Tibial artery (tissue), 4 donors: ENCODE measurements at places on chromosomes 16 and 17.

- DNase-seq = no peak
Observed at GRCh38 chr16:84080378-84080777, 36.4 kb downstream of the MBTPS1 start.

GRCh38 chr16:78177987-78178386 lies 78.5 kb downstream of the WWOX start:
- DNase-seq = no peak

GRCh38 chr17:29677824-29678223 lies 55.1 kb upstream of the CORO6 start:
- DNase-seq = no peak

DNA sequence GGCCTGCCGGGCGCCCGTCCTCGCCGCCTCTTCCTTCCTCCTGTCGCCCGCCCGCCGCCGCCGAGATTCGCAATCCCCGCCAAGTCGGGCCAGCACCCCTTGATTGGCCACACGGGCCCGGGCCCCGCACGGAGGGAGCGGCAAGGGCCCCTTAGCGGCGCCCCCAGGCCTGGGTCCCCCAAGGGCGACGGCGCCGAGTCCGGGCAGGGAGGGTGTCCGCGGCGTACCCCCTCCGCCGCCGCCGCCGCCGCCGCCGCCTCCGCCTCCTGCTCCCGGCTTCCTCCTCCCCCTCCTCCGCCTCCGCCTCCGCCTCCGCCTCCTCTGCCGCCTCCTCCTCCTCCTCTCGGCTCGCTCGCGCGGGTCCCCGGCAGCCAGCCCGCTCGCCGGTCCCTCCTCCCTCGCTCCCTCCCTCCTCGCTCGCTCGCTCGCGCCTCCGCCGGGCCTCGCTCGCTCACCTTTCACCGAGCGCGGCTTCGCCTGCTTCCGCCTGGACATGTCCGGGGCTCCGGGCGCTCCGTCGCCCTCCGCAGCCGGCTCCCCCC lies 561 bp downstream of the ZNF423 start:
- peak; percentile 95 for DNase-seq

- DNase-seq = no peak
Observed at GRCh38 chr16:69839798-69840409, 77.8 kb downstream of the WWP2 start.

DNA sequence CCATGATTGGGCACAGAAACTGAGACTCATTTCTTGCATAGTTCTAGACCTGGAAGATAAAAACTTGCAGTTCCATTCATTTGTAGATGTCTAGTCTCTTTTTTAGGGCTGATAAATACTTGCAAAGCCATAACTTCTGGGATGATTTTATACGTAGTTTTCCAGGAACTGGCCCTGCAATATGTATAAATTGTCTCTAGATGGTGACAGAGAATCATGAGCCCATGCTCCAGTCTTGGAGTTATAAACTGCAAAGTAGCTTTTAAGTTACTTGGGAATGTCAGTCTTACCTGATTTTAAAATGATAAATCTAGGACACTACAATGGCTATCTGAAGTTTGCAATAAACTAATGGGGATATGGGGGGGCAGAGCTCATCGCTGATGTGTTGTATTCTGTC lies 3.0 kb upstream of the ADAMTS18 start:
- DNase-seq = no peak

- DNase-seq = no peak
Observed at GRCh38 chr16:19366391-19366790, 51.3 kb upstream of the TMC5 start.

- peak; percentile 63 for DNase-seq
Observed at GRCh38 chr17:74957935-74958740, 14.4 kb downstream of the HID1 start.

DNA sequence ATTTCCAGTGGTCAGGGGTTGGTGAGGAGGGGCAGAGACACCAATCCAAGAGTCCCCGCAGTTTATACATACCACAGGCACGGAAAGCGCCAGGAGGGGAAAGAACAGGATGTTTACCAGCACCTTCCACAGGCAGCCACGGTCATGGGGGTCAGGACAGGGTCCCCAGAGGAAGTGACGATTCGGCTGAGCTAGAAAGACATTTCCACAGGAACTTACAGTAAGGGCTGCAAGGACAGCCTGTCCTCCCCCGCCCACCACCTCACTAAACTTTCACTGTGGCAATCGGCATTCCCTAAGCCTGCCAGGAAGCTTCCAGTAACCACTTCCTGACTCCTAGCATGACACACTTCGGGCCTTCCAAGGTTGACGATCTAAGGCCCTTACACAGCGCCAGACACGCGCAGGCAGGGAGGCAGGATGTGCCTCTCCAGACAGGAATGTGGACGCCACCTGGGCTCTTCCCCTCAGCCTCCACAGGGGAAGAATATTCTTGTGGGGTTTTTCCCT lies 1.2 kb upstream of the MT2A start:
- peak; percentile 92 for DNase-seq

GRCh38 chr17:32528825-32529224 lies 42.0 kb downstream of the CDK5R1 start:
- DNase-seq = no peak

GRCh38 chr17:49926886-49927285 lies 42.1 kb upstream of the DLX4 start:
- DNase-seq = peak; percentile 55

DNA sequence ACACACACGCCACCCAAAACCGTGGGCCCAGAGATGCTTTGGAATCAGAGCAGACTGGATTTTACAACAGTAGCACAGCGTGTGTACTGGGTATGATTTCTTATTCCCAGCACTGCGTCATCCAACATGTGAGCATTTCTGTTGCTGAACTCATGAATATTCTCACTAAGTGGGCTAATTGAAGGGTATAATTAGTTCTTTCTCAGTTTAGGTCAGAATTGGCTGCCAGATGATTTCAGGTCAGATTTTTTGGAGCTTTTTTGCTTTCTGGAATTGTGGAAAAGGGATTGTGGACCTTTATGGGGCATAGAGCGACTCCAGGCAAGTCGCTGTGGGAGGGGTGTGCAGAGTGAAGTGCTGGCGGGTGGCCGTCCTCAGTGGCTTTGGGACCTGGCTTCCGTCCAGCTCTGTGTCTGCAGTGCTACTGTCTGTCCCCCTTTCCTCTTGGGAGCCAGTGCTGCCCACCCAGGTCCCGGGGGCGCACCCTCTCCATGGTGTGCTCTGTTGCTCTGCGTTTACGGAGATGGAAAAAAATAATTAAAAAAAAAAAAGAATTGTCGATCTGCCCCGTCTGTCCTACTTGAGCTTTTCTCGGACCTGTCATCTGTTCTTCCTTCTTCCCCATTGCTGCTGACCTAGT lies 25.0 kb downstream of the FOXK2 start:
- DNase-seq = peak; percentile 81

DNA sequence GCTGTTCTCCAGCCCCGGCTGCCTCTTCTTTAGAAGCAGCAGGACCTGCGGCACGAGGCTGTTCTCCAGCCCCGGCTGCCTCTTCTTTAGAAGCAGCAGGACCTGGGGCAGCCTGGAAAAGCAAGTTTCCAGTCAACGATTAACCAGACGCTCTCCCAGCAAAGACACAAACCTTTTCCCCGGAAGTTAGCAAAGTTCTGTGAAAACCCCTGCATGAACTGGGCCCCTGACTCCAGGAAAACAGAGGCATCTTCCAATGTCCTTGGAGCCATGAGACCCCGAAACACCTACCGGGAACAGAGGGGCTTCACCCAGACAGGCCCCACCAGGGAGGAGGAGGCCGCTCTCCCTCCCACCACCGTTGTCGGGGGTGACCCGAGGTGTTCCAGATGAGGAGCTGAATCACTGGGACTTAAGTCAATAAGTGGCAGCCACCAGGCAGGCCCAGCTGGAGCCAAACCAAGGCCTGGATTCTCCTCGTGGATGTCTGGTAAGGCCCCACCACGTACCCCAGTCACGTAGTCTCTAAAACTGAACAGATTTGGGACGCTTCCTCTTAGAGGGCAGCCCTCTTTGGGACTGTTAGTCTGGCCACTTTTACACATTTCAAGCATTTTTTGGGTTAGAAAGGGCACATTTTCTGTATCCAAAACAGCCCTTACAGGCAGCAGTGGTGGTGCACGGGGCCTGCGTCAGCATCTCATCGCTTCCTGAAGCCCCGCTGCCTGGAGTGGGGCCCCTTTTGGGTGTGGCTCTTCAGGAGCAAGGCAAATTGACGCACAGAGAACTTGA lies at the start of gene RPH3AL:
Gene RPH3AL, minus strand, starts transcription at position 387 of the 792 bp plus-strand sequence. CDS start 25,264 bp downstream, outside the sequence.
- peak; percentile 39 for DNase-seq

- peak; percentile 76 for DNase-seq
Observed at GRCh38 chr17:43907425-43907981, at the start of gene MPP2. MPP2 (minus strand) TSS chr17:43907536; CDS start chr17:43904460, 3,076 bp downstream.

- no peak for DNase-seq
Observed at GRCh38 chr17:47701608-47702007, 7.6 kb downstream of the TBKBP1 start.

GRCh38 chr16:29910819-29911675 lies 10.8 kb downstream of the ASPHD1 start:
- no peak for DNase-seq

GRCh38 chr17:2380950-2381649 lies 19.8 kb downstream of the MNT start:
- no peak for DNase-seq

DNA sequence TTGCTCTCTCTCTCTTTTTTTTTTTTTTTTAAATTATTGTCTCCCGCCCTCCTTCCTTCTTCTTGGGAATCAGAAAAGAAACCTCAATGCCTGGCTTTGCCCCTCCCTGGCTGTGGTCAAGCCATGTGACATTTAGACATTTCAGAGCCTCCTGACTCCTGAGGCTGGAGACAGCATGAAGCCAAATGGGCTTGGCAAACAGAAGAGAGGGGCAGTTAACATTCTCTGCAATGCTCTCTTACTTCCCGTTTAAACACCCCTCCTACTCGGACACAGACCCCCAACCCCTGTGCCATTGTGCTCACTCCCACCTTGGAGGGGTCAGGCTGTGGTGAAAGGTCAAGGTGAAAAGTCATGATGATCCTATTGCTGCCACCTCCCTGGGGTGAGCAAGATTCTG lies 14.7 kb upstream of the MEOX1 start:
- DNase-seq = peak; percentile 34

- DNase-seq = peak; percentile 86
Observed at GRCh38 chr16:70594569-70594968, 51.8 kb upstream of the IL34 start.

DNA sequence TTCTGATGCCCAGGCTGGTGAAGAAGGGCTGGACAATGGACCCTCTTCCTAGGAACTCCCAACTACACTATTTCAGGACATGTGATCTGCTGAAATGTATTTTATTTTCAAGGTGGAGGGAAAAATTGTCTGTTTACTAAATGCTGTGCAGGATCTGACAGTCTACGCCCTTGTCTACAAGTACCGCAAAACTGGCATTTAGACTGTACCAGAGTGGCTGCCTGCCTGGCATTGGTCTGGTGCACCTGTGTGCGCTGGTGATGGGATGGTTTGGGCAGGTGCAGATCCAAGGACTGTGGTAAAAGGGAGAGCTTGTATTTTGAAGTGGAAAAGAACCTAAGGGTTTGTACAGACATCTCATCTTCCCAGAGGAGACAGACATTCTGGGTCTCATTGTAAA lies 79.7 kb downstream of the AIPL1 start:
- DNase-seq = no peak

DNA sequence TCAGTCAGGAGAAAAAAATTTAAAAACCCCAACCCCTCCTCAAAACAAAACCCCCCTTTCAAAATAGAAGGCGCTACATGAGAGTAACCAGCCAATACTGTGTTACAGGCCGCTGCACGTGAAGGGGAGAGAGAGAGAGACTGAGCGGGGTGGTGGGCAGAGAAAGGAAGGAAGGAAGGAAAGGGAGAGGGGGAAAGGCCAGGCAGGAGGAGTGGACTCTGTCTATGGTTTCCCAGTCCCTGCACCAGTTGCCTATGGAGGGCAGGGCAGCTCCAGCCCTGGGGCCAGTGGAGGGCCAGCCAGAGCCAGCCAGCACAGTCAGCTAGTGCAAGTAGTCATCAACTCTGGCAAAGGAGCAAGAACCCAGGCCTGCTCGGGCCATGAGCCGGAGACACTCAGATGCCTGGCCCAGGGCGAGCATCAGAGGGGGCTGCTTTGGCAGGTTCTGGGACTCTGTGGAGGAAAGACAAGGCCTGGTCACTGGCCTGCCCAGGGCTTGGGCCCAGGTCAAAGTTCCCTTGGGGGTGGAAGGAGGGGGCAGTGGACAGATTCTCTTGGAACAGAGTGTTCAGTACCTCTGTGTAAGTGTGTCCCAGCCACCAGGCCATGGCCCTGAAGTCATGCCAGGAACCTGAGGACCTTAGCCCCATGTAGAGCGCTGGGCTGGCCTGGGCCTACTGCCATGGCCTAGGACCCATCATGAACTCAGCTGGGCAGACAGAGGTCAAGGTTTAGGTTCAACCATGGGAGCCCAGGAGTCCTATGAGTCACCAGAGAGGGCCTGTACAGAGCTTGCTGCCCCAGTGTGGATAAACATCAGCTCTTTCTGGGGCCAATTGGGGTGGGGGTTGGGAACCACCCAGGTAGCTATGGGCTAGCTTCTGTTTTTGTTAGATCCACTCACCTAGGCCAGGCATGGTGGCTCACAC lies 7.3 kb upstream of the GFOD2 start:
- peak; percentile 38 for DNase-seq

- no peak for DNase-seq
Observed at GRCh38 chr16:46974352-46974751, 878 bp upstream of the DNAJA2 start.

DNA sequence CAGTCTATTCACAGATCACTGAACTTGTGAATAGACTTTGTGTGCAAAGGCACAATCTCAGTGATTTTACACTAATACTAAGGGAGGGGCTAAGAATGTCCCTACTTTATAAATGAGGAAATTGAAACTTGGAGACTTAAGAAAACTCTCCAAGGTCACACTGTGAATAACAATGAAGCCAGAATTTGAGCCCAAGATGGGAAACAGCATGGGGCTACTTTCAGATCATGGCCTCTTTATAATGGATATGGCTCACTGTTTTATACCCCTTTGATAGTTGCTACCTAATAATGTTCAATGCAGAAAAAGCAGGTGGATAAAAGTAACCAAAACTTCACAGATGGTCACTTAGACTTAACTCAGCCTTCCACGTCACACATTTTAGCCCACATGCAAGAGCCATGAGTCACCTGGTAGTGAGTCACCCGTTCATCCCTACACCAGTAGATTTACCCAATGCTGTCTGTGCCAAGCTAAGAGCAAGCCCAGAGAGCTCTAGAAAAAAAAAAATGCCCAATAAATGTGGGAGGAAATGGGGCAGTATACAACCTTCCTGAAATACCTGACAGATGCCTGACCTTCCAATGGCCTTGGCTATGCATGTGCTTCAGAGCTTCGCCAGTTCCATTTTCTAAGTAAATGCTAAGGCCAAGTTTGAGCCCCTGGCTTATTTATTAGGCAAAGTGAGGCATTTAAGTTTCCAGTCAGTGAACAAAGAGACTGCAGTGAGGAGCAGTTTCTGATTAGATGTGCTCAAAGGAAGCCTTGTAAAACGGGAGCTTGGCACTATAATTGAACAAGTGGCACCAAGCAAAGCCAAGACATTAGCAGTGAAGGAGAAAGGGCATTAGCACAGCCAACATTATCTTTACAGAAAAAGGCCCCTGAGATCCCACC lies 219.7 kb downstream of the TMEM114 start:
- DNase-seq = no peak

- no peak for DNase-seq
Observed at GRCh38 chr16:1743376-1744337, 27.7 kb downstream of the NME3 start.

- no peak for DNase-seq
Observed at GRCh38 chr16:25092441-25092840, 19.1 kb upstream of the LCMT1 start.
